B cell (primary cell): ENCODE measurements at places on chromosomes 5 and 9. TPM values are rescaled to one million over a fixed set of nuclear protein-coding genes. Genes with fewer than 3 reads are reported as not detected.

GRCh38 chr9:115116421-115117284 lies 1.3 kb downstream of the TNC start:
- peaks cover 4% of the 10 kb centered on the region for H3K4me1 ChIP-seq
- H3K27ac ChIP-seq = no peak overlapping the region
- DNase-seq = no peak
- no peak overlapping the region for H3K4me3 ChIP-seq
- H3K36me3 ChIP-seq = no peaks in the 10 kb centered on the region

DNA sequence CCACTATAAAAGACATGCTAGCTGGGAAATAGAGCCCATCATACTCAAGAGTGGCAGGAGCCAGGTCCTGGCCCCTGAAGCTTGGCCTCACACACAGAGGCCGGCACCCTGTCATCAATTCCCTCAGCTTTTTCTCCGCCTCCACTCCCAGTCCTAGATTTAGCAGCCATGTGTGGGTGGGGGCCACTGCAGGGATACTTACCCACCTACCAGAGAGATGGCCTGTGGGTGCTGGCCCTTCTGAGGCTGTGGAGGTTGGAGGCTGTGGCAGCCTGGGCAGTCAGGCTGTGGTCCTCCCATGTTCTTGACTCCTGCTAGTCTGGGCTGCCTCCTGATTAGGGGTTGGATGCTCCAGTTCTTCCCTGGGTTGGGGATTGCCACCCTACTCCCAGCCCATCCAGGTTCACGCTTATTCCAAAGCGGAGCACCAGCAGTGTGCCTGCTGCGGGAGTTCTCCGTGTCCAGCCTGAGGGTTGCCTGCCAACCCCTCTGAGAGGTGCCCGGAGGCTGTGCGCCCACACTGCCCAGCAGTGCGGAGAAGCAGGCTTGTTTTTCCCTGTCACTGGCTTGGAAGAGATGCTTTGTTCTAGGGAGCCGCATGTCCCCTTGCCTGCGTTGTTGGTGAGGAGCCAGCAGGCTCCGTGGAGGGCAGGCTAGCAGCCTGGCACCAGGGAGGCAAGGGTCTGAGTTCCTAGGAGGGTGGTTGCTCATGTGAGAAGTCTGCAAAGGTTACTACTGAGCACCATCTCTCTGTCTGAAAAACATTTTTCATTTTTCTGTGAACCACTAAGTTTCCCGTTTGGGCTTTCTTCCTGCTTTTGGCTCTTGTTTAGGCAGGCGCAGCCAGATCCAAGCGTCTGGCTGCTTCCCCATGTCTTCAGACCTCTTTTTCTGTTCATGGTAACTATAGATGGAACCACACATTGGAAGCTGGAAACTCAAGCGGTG lies 7.5 kb downstream of the SLC22A5 start:
- H3K36me3 ChIP-seq = no peaks in the 10 kb centered on the region
- H3K27me3 ChIP-seq = no peaks in the 10 kb centered on the region
- no peaks in the 10 kb centered on the region for H3K4me1 ChIP-seq
- no peak overlapping the region for H3K27ac ChIP-seq

DNA sequence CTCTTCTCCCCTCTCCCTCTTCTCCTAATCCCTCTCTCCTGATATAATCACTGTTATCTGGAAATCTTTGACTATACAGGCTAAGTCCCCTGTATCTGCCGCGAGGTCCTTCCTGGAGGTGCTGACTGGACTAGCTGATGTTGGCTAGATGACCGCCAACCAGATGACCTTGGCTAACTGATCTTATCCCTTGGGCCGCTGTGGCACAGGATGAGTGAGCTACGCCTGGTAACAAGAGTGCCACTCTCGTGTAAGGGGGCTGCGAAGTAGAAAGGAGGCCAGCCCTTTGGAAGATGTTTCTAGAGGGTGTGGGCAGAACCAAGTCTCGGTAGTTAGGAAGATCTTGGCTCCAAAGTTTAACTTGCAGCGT lies 345 bp upstream of the PRRC1 start:
- peaks cover 12% of the 10 kb centered on the region for H3K4me1 ChIP-seq
- H3K27me3 ChIP-seq = no peaks in the 10 kb centered on the region
- H3K27ac ChIP-seq = no peak overlapping the region
- no peak for DNase-seq

DNA sequence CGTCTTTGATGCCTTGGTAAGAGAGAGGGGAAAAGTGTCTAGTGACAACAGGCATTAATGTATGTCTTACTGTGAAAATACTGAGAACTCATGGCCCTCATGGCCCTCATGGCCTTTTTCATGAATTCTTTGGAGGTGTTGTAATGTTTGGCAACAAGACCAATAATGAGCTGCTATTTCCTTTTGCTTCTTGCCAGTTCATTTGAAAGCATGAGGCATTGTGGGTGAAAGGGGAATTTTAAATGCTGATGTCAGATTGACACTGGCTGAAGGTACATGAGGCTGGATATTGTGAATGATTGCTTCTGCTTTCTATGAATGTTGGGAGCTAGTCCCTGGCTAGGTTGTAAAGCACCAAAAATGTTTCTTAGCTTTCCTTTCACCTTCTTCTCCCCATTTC lies 79.2 kb downstream of the DOCK2 start:
- no peaks in the 10 kb centered on the region for H3K4me1 ChIP-seq
- no peak overlapping the region for H3K27ac ChIP-seq
- peaks cover 39% of the 10 kb centered on the region for H3K36me3 ChIP-seq
- no peaks in the 10 kb centered on the region for H3K27me3 ChIP-seq
- DNase-seq = no peak

- H3K4me1 ChIP-seq = no peaks in the 10 kb centered on the region
- H3K27ac ChIP-seq = no peak overlapping the region
- DNase-seq = no peak
- H3K4me3 ChIP-seq = no peak overlapping the region
Observed at GRCh38 chr5:110909950-110910349, 161.6 kb upstream of the TSLP start.

DNA sequence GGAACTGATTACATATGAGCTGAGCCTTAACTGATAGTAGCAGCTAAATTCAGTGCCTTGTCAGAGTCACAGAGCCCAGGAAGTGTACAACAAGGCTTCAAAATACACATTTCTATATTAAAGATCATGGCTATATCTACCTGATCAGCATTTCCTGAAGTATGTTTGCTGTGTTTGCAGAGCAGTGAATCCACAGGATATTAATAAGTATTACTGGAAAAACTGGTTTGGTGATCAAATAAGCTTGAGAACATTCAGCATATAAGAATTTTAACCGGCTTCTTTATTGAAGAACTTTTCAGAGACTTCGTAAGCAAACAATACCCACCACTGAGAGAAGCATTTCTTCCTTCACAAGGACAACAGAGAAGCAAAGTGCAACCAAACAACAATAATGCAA lies 227.0 kb downstream of the ELAVL2 start:
- DNase-seq = no peak
- no peaks in the 10 kb centered on the region for H3K4me1 ChIP-seq
- no peak overlapping the region for H3K27ac ChIP-seq
- H3K27me3 ChIP-seq = no peaks in the 10 kb centered on the region
- H3K4me3 ChIP-seq = no peak overlapping the region

The JAK2 gene
- 24.6 and 26.4 TPM in 2 replicates for total RNA-seq

The PITX1 gene
- total RNA-seq = not detected in 2 replicates

The SNCB gene
- total RNA-seq = not detected in 2 replicates

The OBP2B gene
- total RNA-seq = not detected in 2 replicates
